NCI-H774 (cell line): ENCODE measurements at places on chromosomes 4 and X.

GRCh38 chr4:92035666-92036065 lies 268.1 kb upstream of the GRID2 start:
- no peak for DNase-seq

DNA sequence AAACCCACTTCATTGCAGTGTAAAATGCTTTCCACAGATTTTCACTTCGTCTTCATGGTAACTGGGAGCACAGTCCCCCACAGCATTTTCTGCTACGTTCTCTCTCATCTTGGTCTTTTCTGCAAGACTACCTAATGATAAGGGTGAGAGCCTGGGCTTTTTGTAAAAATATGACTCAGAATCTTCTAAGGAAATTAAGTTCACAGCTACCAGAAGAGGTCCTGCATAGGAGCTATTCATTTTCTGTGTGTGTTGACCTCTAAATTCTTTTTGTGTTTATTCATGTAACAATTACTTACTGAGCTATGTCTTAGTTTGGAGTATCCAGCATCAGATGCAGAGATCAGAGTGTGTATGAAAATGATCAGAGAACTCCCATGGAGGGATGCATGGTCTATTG lies 192.2 kb downstream of the CPEB2 start:
- DNase-seq = no peak

- DNase-seq = no peak
These were observed 2.4 kb downstream of the SPRY1 start for GRCh38 chr4:123398853-123399626.

- no peak for DNase-seq
These were observed 65.2 kb downstream of the IGFBP7 start for GRCh38 chr4:57044996-57045395.

- DNase-seq = no peak
These were observed 64.1 kb downstream of the TMA16 start for GRCh38 chr4:163558539-163559044.

- no peak for DNase-seq
These were observed 76.8 kb upstream of the DDX53 start for GRCh38 chrX:22922961-22923360.

- no peak for DNase-seq
These were observed 6.3 kb downstream of the ZBTB49 start for GRCh38 chr4:4296283-4296846.

- DNase-seq = no peak
These were observed 6.1 kb upstream of the BDH2 start for GRCh38 chr4:103105558-103106356.
